ENCODE measurements at places on chromosomes 1 and 21.

- peak; percentile 34 for DNase-seq
Measured at GRCh38 chr1:150973258-150973835, 1.3 kb downstream of the CERS2 start.

DNA sequence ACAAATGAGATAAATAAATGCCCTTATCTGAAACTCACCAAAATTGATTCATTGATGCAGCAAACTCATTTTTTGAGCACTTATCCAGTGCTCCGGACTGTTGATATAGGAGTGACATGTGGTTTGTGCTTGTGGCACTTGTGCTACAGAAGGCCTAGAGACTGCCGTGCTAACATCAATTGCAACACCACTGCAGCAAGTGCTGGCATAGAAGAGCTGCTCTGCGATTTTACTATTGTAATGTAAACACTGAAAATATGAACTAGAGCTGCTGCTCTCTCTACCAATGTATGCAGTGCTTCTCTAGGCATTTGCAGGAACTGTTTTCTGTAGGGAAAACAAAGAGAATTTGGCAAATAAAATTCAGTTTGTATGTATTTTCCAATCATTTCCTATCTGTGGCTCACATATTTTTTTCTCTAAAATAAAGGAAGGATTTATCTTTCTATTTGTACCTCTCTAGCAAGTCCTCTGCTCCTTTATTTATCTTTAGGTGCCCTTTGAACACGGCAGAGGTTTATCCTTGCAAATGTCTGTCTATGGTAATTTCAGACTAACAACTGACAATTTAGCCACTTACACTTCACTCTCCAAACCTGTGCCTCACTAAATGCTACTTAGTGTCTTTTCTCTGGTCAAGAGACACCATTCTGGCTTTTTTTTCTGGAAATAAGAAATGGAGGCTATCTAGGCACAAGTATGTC, 409.5 kb upstream of the ADGRL2 start:
- no peak for DNase-seq

DNA sequence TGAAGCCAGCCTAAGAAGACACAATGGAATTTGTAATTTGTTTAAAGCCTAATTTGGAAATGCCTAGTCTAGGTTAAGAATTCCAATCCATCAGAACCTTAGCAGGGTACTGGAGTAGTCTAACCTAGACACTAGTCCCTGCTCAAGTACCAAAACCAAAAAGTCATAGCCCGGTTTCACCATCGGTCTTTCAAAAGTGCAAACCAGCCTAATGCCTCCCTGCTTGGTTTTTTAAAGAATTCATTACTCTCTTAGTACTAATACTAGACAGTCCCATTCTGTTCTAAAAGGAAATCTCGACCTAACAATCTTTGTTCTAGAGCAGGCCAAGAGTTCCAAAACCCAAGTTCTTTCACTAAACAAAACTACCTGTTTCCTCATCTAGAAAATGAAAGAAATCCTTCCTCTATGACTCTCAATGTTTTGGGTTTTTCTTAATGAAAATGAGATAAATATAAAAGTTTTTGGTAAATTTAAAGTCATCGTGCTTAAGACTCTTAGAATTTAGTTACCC, 2.6 kb downstream of the PUM1 start:
- DNase-seq, result no peak

GRCh38 chr1:13899856-13900255, 199.9 kb downstream of the PRDM2 start:
- no peak for DNase-seq

DNA sequence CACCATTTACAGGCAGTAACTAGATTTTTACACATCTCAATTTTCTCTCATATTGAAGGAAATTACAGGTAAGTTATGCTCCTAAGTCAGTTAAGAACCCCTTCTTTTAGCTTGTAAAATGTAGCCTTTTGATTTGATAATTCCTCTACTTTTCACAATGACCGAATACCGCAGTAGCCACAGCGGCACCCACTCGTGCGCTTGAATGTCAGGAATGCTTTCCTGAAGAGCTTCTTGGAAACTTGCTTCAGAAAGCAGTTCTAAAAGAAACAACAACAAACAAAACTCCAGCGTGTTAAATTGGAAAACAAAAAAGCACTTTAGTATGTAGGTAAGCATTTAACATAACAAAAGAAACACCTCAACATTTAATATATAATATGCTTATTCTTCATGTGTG, 9.9 kb upstream of the DNTTIP2 start:
- DNase-seq, result no peak

- no peak for DNase-seq
Measured at GRCh38 chr21:27586326-27586725, 619.4 kb upstream of the ADAMTS5 start.
